ENCODE measurements at places on chromosomes 3 and 15.

- DNase-seq, result no peak
Measured at GRCh38 chr15:47663101-47663500, 54.2 kb upstream of the SEMA6D start.

DNA sequence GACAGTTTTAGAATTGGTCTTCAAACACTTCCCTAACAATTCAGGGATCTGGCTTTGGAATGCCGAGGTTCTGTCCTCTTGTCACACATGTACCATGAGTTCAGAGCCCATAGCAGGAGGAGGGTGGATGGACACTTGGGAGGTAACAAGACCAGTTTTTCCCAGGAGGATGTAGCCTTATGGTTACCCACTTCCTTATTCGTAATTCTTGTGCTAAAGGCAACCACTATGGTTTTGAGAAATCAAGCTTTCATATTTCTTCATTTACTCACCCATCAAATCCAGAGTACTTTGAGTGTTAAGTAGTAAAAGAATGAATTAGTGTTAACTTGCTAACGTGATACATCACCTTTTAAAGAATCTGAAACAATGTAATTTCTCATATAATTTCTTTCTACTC lies 479.6 kb upstream of the ALCAM start:
- DNase-seq, result no peak

- DNase-seq, result no peak
Measured at GRCh38 chr15:85702321-85703101, 92.2 kb downstream of the KLHL25 start.

DNA sequence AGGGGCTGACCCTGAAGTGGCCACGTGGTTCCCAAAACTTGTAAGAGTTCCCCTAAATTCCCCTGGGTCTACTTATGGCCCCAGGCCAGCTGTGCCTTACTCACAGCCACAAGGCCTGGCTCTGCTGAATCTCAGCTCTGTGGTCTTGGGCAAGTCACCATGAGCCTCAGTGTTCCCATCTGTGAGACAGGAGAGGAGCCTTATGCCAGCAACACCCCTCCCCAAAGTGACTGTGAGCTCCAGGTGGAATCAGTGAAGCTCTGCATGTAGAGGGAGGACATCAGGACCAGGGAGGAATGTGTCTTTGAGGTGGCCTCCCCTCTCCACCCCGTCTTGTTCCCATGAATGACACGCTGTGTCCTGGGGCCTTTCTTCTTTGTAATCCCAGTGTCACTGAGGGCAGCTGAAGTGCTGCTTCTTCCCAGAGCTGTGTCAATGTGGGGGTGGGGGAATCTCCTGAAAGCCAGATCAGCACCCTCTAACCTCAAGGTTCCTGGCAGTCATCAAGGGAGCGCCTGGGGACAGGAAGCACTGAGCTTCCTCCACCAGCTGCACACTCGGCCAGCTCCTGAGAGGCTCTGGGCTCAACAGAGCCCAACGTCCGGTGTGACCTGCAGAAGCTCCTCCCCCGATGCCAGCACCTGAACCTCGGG lies 258.9 kb downstream of the UACA start:
- DNase-seq, result peak; percentile 69

DNA sequence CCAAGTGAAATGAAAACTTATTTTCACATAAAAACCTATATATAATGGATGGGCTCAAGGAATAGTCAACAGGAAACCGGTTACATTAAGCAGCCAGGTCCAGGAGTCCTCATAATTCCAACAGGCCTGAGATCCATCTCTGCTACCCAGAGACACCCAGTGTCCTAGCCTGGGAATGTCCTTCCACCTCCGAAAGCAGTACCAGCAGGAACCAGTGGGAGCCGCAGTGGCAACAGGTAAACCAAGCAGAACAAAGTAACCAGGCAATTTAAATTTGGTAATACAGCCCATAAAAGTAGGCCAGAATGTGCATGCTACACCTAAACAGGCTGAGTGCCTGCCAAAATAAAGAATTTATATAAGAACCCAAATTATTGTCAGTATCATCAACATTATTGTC lies 195.6 kb downstream of the ZBBX start:
- DNase-seq, result no peak

- no peak for DNase-seq
Measured at GRCh38 chr3:119293105-119293870, 895 bp upstream of the ARHGAP31 start.

DNA sequence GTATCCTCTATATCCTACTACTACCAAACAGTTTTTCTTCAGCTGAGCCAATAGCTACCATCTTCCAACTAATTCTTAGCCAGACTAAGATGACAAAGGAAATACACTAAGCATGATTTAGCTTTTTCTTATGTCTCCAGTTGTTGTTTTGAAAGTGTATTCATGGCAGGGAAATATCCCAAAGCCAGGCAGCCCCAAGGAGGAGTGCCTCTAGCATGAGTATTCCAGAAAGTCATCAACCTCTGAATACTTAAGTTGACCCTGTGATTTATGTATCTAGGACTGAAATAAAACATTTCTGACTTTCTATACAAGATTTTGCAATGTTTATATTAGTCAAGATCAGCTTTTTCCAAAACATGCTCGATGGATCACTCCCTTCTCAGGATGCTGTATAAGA lies 449.1 kb downstream of the IL5RA start:
- DNase-seq, result no peak

DNA sequence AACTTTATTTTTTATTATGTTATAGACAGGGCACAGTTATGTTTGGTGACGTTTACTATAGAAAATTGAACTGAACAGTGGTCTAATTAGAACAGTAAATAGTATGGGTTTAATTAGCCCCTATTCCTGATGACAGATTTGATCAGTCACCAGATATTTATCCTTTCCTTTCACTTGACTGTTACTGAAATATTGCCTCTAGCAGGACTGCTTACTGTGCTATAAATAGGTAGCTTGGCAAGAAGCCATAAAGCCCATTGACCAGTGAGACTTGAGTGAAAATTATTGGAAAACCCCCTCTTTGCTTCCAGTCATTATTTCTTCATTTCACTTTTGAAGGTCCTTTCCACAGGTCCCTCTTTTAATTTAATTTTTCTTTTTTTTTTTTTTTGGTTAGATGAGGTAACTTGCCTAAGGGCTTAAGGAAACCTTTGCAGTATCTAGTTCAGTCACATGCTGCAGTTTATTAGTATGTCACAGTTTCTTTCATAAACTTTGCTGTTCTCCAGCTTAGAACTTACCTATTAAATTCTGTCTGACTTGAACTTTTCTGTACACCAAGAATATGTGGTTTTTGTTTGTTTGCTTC lies 115.6 kb downstream of the ADAMTSL3 start:
- no peak for DNase-seq

GRCh38 chr3:66997560-66998112 lies 471 bp upstream of the KBTBD8 start:
- no peak for DNase-seq

- DNase-seq, result peak; percentile 27
Measured at GRCh38 chr3:136818769-136819391, at the start of gene SLC35G2. Gene SLC35G2, plus strand, starts transcription at chr3:136819126. Its CDS starts 35,335 bp downstream, at chr3:136854461.

DNA sequence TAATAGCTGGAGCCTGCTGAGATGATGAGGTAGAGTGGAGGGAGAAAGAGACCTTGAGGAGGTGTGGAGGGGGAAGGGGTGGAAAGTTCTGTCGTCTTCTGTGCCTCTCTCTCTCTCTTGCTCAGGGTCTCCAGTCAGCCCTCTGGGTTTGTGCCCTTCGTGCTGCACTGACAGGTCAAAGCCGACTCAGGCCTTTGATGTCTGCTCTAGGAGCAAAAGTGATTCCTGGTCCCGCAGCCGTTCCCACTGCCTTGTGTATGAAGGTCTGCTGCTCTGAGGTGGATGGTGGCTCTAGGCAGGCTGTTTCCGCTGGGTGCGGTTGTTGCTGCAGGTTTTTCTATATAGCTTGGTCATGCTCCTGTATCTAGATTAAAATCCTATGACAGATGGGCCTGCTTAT lies 89.4 kb downstream of the IGF1R start:
- no peak for DNase-seq

GRCh38 chr3:76490064-76490463 lies 549.8 kb upstream of the ROBO2 start:
- no peak for DNase-seq

DNA sequence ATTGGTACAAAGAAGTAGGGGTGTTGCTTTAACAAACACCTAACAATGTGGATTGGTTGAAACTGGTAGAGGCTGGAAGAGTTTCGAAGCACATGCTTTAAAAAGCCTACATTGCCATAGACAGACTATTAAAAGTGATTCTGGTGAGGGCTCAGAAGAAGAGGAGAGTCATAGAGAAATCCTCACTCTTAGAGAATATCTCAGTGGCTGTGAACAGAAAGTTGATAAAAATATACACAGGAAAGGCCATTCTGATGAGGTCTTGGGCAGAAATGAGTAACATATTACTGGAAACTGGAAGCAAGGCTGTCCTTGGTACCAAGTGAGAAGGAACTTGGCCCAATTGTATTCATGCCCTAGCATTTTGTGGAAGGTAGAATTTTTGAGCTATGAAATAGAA lies 173.7 kb upstream of the CRBN start:
- no peak for DNase-seq

GRCh38 chr15:66773129-66773873 lies 71.3 kb downstream of the SMAD6 start:
- DNase-seq, result peak; percentile 73

GRCh38 chr3:73727117-73727821 lies 102.5 kb upstream of the PDZRN3 start:
- peak; percentile 30 for DNase-seq

GRCh38 chr15:88625943-88626741 lies 5.0 kb downstream of the AEN start:
- DNase-seq, result no peak

GRCh38 chr3:113695786-113696645 lies at the start of gene USF3:
Gene USF3, minus strand, starts transcription at chr3:113696642. Its CDS starts 21,764 bp downstream, at chr3:113674878.
- peak; percentile 80 for DNase-seq

- no peak for DNase-seq
Measured at GRCh38 chr3:109683746-109684145, 346.4 kb upstream of the DPPA4 start.

- no peak for DNase-seq
Measured at GRCh38 chr3:81216192-81216591, 545.3 kb downstream of the GBE1 start.

DNA sequence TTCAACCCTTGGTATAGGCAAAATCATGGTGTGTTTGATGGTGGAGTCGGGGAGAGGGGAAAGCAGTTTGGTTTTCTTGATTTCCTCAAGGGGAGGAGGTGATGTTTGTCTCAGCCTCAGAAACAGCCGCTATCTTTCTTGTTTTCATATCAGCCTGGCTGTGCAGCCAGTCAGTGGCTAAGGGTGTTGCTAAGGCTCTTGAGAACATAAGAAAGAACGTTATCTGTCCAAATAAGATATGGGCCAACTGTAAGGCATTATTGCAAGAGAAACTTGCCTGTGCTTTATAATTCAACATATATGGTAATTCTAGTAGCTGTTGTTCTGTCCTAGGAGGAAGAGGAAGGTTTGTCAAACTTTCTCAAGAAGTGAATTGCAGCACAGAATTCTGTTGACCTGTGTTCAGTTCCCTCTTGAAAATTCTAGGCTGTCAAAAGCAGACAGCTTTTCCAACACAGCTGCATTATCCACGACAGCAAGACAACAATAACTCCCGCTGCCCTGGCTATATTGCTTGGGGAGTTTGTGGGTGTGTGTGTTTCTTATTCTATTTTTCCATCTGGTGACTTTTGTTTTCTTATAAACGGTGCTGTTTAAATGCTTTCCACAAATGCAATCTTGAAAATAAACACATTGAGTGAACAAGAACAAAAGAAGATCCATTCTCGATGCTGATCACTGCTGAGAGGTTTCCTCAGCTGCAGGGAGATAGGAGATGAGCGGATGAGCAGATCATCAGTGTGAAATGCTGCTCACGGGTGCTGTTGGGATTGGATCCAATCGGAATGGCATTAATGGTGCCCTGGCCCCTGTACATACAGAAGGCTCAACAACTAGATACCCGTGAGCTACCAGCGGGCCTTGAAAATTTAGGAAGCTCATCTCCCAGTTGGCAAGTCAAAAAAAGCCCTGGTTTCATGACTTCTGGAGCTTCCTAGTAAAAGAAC lies 90.8 kb upstream of the TNFAIP8L3 start:
- DNase-seq, result no peak

GRCh38 chr3:127210654-127210943 lies 17.7 kb downstream of the PRR23E start:
- no peak for DNase-seq
